ENCODE measurements at places on chromosomes 7 and 10.

DNA sequence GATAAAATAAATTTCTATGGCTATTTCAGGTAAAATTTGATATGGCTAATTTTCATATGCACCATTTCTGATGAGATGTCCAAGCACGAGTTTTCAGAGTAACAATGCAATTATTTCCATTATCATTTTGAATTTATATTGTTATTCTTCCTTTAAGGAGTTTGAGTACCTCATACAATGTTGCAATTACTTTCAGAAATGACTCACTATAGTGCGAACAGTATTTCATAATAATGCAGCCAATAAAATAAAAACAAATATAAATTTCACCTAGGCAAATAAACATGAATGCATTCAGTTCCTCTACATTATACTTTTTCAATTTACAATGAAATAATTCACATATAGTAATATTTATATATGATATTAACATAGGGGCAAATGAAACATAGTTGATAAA is 78.8 kb upstream of the LRRN3 start:
- DNase-seq: no peak

DNA sequence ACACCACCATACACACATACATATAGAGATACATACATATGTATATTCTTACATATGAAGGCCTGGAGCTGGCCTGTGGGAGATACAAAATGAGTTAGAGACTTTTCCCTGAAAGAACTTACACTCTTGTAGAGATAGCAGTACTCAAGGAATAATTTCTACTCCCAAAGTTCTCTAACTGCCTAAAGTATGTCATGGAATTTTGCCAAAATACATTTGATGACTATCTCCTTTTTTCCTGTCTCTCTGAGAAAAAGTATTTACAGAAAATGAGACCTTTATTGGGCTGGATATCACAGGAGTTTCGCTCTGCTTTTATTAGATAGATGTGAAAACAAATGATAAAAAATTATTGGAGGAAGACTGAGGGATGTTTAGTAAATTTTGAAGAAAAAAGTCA is 220.1 kb downstream of the POU6F2 start:
- DNase-seq: no peak

GRCh38 chr10:115956225-115957011 is 316.6 kb downstream of the GFRA1 start:
- no peak for DNase-seq

GRCh38 chr7:13992596-13992964 is 3.1 kb upstream of the ETV1 start:
- DNase-seq: no peak

GRCh38 chr7:18788026-18788425 is 292.5 kb downstream of the HDAC9 start:
- no peak for DNase-seq

DNA sequence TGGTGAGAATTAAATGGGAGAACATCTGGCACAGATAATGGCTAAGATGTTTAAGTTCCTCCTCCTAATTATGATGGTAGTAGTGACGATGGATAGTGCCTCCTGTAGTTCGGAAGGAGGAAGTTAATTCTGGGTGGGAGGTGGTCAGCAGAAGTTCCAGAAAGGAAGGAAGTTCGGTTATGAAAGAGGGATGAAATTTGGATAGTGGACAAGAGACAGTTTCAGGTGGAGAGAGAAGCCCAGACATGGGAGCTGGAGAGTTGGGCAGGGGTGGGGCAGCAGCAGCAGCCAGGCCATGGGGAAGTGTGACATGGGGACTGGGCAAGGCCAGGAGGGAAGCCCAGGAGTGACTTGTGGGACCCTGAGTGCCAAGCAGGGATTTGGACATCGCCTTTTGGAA is 99.5 kb downstream of the CCNY start:
- no peak for DNase-seq

- DNase-seq: no peak
These were observed 299.4 kb downstream of the SNX13 start for GRCh38 chr7:17640730-17641377.

GRCh38 chr10:119541459-119542356 is 811 bp downstream of the RGS10 start:
- DNase-seq: peak; percentile 79

DNA sequence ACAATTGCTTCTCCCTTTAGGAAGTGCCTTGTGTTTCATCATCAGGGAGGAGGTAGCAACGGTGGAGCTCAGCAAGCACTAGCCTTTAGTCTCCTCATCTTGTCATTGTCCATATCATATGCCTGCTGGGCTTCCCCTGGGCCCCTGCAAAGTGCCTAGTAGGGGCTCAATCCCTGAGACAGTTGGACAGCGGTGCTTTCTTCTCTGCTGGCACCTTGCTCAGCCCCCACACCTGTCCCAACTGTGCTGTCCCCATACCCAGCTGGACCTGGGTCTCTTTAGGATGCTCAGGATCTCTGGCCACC is 5.5 kb downstream of the SMARCD3 start:
- no peak for DNase-seq

DNA sequence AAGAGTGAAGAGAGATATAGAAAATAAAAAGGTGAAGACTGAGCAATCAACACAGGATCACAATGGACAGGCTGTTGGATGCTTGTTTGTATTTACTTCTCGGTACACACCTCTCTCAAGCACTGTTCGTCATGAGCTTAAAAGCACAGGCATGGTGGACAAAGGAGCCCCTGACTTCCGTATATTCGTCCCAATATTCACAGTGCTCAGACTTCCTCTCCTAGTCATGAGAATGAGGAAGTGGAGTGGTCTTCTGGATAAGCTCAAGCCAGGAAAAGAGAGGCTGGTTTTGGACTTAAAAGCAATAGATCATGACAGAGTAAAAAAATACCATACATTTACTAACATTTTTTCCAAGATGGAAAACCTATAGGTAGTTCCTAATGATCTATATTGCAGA is 172.5 kb downstream of the SORCS1 start:
- no peak for DNase-seq

DNA sequence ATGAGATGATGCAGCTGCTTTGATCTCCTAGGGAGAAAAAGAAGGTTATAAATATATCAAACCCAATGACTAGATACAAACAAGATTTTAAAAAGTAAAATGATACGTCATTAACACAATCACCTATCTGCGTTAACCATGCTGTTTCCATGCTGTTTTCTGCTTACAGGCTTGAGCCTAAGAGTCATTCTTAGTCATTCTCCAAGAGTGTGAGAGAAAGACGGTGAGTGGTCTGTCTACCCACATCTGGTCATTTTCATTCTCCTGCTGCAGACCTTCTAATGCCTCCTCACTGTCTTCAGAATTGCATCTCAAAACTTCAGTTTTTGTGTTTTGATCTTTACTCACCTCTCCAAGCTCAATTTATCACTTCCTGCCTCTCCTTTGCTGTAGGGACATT is 98.0 kb upstream of the ELMO1 start:
- DNase-seq: no peak

GRCh38 chr10:35056686-35057085 is 33.5 kb downstream of the CUL2 start:
- no peak for DNase-seq

GRCh38 chr7:133197972-133198544 is 54.8 kb upstream of the EXOC4 start:
- no peak for DNase-seq

DNA sequence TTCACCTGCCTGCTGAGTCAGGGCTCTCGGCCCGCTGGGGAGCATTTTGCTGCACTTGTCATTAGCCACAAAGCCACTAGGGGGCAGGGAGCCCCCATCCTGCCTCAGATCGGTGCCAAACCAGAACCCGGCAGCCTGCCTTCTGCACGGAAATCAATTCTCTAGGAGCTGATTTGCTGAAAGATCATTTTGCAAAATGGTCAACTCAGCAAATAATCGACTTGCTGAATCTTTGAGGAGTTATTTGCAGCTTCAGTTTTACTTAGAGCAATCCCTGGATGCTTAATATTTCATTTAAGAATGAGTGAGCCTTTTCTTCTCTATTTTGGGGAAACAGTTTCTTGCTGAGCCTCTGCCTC is 1.7 kb upstream of the GIMAP8 start:
- DNase-seq: peak; percentile 89

DNA sequence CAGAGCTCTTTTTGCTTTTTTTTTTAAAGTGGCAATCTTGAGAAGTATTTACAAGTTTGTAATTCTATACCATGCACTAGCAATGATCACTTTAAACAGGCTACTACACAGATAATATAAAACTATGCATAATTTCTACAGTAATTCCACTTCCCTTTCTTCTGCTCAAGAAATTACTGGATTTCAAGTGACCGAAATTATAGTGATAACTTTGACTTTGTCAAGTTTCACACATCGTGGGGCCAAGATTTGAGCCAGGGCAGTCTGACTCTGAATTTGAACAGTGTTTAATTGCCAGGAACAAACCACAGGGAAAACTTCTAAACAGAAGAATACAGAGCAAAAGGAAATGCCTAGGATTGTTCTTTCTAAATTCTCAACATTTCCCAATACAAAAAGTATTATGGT is 288.3 kb upstream of the MKLN1 start:
- no peak for DNase-seq

- DNase-seq: peak; percentile 32
These were observed 17.2 kb downstream of the AP5Z1 start for GRCh38 chr7:4792537-4793126.

GRCh38 chr10:50152792-50153272 is 85.1 kb downstream of the WASHC2A start:
- no peak for DNase-seq

GRCh38 chr10:102230861-102231356 is 4.8 kb downstream of the ELOVL3 start:
- DNase-seq: peak; percentile 52

DNA sequence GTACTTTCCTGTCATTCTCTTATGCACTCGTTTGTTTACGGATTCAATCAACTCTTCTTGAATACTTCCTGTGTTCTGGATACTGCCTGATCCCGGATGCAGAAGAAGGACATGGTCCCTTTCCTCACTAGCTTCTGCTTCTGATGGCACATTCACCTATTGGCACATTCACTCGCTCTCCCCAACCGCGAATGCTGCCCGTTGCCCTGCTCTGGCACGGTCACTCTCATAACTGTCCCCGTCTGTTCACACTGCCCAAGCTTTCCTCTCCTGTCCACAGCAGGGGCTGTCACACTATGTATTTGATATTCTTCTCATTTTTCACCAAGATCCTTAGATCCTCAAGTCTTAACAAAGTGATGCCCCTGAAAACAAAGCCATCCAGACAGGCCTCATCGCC is 327.4 kb downstream of the PAXIP1 start:
- no peak for DNase-seq

DNA sequence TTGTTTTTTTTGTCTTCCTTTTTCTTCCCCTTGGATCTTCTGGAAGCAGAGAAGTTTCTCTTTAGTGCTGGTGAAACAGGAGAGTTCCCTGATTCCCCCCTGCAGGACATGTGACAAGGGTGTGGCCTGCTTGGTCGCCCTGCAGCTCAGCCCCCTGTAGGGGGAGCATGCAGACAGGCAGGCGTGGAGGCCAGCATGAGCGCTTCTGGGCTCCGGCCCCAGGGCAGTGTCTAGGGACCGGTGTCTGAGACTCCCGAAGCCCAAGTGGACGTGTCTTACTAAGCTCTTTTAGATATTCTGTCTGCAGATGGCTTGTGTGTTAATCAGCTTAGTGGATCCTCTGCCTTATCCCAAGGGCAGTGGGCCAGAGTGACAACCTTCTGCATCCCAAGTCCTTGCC is 26.1 kb downstream of the PRSS58 start:
- DNase-seq: no peak

- DNase-seq: no peak
These were observed 15.2 kb downstream of the GPR85 start for GRCh38 chr7:113071465-113071864.

Data from activated CD8-positive, alpha-beta memory T cell treated with anti-CD3 and anti-CD28 coated beads, Interleukin-2, amount 50 U/mL, for 4 hours (primary cell).